ENCODE measurements at places on chromosomes 6 and 20.
A peak's percentile ranks its signal among the peaks of the same experiment; 100 is the strongest.

- DNase-seq = peak; percentile 82
Measured at GRCh38 chr20:32387252-32387651, 29.1 kb downstream of the ASXL1 start.

DNA sequence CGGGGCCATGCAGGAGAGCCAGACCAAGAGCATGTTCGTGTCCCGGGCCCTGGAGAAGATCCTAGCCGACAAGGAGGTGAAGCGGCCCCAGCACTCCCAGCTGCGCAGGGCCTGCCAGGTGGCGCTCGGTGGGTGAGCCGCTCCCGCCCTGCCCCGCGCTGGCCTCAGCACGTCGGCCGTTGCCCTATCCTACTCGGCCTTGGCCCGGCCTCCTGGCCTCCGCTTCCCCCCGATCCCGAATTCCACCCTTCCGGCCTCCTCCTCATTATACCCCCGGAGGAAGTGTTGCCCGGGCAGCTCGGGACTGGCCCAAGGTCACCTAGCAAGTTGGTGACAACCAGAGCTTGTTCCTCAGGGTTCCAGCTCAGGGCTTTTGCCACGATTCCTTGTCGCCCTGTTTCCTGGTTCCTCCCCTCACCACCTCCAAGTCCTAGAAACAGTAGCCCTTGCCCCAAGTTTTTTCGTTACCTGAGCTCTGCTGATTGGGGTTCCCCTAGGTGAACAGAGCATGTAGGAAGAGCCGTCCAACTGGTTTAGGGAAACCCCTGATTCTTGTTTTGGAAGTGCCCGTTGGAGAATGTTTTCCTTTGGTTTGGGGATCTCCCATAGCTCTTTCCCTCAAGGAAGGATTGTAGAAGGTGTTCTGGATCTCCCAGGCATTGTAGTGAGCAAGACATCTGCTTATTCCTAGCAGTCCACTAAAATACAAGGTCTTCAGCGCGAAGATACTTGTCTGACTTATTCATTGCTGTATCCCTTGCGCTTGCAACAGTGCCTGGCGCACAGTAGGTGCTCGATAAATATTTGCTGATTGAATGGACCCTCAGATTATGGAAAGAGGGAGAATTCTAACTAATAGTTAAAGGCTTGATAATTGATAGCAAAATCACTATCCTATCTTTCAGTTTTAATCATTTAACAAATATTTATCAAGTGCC, 641 bp downstream of the ARFGEF2 start:
- DNase-seq = no peak

GRCh38 chr6:26088344-26088743, 1.1 kb downstream of the HFE start:
- DNase-seq = no peak

GRCh38 chr6:33599413-33599938, 19.4 kb upstream of the BAK1 start:
- no peak for DNase-seq

DNA sequence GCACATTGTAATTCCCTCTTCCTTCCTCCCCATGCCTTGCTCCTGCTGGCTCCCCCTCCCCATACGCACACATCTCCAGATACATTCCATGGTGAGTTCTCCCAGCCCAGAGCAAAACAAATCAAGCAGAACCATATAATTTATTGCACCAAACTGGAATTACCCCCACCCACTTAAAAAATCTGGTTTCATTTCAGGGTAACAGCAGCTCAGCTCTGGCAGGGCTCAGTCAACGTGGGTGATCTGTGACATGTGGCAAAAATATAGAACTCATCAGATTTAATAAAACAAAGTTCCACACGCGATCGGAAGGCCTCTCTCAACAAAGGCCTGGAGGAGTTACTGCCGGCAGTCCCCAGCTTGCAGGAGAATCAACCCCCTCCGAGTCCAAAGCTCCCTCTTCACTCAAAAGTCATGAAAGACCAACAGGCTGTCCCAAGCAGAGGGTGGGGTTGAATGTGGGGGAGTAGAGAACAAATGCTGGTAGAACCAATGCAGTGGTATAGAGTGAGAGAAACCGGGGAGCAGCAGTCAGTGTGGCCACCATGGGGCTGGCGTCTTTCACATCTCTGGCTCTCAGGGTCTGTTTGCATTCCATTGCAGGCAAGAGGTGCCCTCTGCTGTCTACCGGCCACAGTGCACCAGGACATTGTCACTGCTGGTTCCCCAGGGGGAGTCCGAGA, 323.3 kb upstream of the NT5E start:
- no peak for DNase-seq

DNA sequence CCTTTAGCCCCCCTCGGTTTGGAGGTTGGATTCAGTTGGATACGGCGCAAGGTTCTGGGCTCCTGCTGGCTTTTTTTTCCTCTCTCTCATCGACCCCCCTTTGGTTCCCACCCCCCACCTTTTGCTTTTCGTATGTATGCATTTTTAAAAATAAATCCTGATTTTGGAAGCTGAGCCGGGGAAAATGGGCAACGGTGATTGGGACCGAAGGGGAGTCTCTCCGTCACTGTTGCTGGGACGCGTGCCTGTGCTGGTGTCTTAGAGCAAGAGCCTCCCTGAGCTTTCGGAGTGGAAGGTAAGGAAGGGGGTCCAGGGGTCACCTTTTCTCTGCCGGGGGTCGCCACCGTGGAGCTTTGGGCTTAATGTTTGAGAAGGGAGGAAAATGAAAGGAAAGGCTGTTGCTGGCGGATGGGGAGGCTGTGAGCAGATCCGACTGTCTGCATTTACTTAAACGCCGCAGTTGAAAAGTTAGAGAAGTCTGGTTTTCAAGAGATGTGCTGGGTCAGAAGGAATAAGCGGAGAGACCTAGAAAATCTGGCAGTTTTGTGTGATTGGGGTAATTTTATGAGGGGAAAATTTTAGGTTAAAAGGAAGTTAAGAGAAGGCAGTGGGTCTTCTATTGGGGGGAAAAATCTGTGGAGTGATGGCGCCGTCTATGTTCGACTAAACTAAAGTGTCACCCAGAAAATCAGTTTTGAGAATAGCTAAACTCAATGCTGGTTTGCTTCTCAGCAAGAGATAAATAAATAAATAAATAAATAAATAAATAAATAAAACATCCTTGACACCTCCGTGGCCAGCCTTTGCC, 828 bp downstream of the ADGRB3 start:
- DNase-seq = no peak

DNA sequence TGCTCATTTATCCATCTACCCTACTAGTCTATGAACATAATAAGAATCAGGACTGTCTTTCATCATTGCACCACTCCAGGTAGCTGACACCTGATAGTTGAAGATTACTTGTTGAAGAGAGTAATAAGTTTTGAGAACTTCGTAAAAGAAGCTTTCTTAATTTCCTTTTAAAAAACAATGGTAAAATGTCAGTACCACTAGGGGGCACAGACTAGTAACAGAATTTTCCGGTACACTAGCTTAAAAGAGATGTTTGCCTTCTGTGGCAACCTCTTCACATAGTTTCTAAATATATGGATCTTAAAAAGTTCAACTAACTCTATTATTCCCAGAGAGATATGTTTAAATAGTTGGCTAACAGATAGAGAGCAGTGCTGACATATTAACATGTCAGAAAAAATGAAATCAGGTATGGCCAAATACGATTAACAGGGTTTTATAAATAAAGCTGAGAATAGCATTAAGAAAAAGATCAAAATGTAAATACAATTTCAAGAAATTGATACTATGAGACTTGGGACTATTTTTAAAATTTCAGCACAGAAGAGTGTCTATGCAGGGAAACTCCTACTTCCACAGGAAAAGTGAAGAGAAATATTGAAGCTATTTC, 5.4 kb upstream of the KCNQ5 start:
- no peak for DNase-seq

DNA sequence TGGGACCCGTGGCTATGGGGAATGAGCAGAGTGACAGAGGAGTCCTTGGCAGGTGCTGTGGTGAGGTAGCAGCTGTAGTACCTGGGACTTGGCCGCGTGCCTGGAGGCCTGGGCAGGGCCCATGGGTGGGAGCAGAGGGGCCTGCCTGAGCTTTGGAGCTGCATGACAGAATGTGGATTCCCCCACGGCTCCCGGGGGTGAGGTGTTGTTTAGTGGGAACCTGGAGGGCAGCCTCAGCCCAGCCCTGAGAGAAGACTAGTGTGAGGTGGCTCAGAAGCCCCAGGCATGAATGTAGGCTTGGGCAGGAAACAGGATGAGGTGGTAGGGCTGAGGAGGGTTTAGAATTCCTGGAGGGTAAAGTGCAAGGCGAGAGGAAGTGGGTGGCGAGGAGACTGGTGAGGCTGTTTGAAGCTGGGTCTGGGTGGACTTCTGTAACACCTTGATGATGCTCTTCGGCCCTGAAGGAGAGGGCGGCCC, 86.5 kb upstream of the SCP2D1 start:
- no peak for DNase-seq

GRCh38 chr6:5728351-5729079, 278.2 kb downstream of the NRN1 start:
- DNase-seq = no peak

- DNase-seq = no peak
Measured at GRCh38 chr6:143225929-143226328, 165.2 kb downstream of the AIG1 start.

- no peak for DNase-seq
Measured at GRCh38 chr20:39605361-39605760, 643.2 kb downstream of the DHX35 start.

- DNase-seq = no peak
Measured at GRCh38 chr20:16301986-16302385, 271.3 kb downstream of the KIF16B start.

DNA sequence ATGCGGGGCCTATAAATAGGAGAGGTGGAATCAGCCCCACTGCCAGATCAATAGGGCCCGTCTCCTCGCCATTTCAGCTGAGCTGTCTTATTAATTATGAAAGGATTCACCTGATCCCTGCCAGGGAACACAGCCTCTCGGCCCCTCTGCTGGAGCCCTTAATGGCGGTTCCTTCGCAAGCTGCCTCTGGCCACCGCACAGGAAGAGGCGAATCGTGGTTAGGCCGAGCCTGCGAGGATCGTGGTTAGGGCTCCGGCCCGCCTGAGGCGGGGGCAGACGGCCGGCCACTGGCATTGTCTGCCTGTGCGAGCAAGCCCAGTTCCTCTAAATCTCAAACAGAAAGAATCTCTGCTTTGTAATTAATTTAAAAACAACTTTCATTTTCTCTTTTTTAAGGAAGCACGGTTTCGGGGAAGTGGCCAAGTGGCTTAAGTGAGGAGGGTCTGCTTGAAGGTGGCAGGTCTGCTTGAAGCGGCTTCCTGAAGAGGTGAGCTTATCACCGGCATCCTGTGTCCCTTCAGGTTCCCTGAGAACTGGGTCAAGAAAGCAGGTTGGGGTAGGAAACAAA, 9.2 kb downstream of the NRN1 start:
- peak; percentile 45 for DNase-seq

GRCh38 chr6:101114703-101115102, 233.6 kb upstream of the ASCC3 start:
- peak; percentile 11 for DNase-seq

Data from natural killer cell (primary cell).